ENCODE measurements at places on chromosomes 16 and 17.

- peak; percentile 93 for DNase-seq
Observed at GRCh38 chr16:69106491-69107315, 1.2 kb downstream of the HAS3 start.

GRCh38 chr17:76435751-76436150 is 17.2 kb downstream of the UBE2O start:
- DNase-seq: no peak

DNA sequence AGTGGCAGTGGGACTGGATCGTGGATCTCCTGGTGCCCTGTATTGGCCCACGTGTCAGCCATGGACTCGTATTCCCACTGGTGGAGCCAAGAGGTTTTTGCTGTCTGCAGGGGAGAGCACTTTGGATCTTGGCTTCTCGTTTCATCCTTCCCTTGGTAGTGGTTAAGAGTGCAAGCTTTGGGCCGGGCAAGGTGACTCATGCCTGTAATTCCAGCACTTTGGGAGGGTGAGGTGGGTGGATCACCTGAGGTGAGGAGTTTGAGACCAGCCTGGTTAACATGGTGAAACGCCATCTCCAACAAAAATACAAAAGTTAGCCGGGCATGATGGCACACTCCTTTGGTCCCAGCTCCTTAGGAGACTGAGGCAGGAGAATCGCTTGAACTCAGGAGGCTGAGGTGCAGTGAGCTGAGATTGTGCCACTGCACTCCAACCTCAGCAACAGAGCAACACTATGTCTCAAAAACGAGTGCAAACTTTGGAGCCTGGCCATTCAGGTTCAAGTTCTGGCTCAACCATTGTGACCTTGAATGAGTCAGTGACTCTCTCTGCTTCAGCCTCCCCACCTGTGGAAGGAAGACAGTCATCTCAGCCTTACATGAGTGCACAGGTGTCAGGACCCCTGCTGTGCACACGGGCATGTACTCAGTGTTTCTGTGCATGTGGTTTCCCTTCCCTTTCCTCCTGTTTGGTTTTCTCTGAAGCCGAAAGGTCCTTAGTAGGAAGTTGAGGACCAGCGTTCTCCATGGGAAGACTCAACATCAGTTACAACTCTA is 57.4 kb downstream of the PLCG2 start:
- DNase-seq: no peak

DNA sequence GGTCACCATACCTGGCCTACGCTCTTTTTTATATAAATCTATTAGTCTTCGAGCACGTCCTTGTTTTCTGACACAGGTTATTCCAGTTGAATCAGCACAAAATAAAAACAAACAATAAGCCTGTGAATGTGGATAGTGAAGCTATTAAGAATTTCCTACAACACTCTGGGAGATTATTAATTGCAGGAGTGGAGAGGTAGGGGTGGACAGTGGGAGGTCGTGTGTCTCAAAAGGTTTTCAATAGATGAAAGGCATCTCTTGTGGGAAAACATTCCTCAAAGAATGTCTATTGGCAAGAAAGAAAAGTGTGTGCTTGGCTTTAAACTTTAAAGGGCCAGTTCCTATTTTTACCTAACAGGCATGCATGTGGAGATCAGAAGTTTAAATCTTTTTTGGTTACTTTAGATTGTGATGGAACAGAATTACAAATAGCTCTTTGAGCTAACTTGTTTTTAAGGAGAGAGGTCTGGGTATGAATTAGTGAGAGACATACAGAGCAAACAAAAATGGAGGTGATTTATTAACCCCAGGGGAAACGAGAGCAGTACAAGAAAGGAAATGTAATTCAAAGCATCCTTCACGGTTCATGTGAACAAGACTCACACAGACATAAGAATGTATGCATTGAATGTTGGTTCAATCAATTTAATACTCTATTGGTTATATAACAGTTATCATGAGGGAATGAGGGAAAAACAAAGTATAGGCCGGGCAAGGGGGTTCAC is 9.0 kb downstream of the SMYD4 start:
- DNase-seq: no peak

- DNase-seq: peak; percentile 71
Observed at GRCh38 chr17:81867170-81867990, 3.8 kb downstream of the ARHGDIA start.

- DNase-seq: peak; percentile 64
Observed at GRCh38 chr16:71357681-71358080, 842 bp upstream of the CALB2 start.

GRCh38 chr16:70573451-70574121 is 50.0 kb downstream of the SF3B3 start:
- DNase-seq: no peak

DNA sequence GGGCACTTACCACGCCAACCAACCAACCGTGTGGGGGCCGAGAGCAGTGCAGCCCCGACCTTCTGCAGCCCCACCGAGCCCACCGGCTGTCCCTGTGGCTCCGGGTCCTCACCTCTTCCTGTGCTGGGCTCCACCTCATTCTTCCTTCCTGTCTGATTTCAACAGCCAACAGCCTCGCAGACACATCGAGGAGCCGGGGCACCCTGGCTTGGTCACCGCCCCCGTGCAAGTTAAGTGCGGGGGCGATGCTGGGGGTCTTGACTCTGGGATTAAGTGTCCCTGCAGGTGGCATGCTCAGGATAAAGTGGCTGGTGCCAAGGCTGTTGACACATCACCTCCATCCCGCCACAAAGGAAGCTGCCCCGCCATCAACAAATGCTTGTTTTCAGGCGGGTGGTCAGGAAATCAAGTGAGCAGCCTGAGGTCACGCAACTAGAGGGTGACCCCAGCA is at the start of gene NLRC3:
Gene NLRC3, minus strand, starts transcription at position 102 of the 451 bp plus-strand sequence. CDS start 12,367 bp downstream, outside the sequence.
- peak; percentile 61 for DNase-seq

GRCh38 chr16:58485184-58485887 is 14.6 kb upstream of the NDRG4 start:
- no peak for DNase-seq

GRCh38 chr17:77475016-77475976 is 334.5 kb downstream of the SEC14L1 start:
- DNase-seq: no peak

GRCh38 chr17:20103454-20104446 is 94.6 kb downstream of the SPECC1 start:
- DNase-seq: no peak

DNA sequence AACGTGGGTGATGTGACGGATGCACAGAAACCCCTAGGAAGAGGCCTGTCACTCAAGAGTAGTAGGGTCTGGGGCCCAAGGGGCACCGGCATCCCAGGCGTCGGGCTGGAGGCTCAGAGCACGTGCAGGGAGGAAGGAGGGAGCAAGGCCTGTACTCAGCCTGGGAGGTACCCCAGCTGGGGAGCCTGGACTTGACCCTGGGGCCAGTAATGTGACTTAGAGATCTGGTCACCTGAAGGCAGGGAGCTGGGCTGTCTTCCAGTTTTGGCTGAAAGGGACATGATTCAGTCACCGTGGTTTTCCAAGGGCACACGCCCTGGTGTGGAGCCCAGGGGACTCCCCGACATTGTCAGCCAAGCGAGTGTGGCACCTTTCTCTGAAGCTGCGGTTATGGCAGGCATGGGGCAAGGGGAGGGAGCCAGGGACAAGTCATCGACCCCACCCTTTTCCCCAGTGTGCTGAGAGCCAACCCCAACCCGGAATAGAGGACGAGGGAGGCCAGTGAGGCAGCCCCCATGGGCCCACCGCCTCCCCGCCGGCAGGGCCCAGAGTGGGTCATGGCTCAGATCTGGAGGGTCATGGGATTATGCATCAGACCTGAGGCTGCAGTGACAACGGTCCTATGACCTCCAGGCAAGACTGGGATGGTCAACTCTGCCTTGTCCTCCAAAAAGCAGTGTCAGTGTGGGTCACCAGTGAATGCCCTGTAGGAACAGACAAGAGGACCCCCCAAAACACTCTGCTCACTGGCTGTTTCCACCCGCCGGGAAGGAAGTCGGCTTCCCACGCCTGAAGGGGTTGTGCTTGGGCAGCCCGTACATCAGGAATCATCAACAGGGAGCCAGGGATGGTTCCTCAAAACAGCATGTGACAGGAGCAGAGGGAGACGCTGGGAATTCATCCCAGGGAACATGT is 41.9 kb downstream of the MEAK7 start:
- DNase-seq: no peak

- DNase-seq: peak; percentile 67
Observed at GRCh38 chr17:79862771-79863440, 23.7 kb upstream of the CBX4 start.

DNA sequence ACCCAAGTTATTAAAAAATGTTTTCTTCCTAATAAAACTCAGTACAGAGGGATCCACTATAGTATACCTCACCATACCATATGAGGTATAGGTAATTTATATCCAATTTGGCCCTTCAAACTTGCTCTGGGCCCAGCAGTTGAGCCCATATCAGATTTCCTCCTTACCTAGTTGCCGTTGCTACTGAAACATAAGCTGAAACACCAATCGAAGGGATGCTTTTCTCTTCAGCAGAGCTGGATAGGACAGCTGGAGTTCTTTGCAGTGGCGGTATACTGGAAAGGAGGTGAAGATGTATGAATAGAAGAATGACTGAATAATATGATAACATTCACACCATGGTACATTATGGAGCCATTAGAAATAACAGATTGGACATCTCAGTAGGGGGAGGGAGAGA is 42.7 kb downstream of the TNRC6C start:
- DNase-seq: peak; percentile 32

- DNase-seq: peak; percentile 70
Observed at GRCh38 chr17:48596735-48597527, 3.4 kb upstream of the HOXB5 start.

DNA sequence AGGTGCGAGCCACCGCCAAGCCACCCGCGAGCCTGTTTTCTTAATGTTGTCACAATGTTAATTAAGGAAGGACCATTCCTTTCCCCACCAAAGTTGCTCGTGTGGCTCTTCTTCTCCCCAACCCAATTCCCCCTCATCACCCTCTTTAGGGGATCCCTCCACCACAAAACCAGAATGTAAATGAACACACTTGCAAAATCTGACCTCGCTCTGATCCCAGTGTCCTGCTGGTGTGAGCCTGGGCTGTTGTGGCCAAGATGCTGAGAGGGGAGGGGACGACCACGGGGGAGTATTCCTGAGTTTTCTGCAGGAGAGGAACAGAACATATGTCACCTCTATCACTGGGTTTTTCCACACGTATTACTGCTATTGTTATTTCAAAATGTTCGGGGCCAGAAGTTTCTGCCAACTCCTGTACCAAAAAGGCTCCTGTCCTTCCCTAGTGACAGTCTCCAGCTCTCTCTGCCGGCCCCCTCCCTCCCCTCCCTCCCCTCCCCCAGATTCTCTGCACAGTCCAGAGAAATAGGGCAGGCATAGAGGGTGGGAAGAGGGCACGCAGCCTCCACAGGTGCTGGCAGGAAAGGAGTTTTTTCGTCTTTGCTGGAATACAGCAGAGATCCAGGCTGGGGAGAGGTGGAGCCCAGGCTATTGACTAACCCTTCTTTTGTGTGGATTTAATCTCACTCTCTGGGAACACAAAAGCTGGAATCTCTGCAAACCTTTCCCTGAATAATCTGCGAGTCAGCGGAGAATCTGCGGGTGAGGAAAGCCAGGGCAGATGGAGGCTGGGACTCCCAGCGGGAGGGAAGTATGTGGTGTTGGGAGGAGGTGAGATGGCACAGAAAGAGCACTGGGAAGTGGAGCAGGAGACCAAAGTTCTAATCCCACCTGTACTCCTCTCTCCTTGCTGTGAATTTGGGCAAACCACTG is 4.5 kb upstream of the CA4 start:
- DNase-seq: peak; percentile 55

DNA sequence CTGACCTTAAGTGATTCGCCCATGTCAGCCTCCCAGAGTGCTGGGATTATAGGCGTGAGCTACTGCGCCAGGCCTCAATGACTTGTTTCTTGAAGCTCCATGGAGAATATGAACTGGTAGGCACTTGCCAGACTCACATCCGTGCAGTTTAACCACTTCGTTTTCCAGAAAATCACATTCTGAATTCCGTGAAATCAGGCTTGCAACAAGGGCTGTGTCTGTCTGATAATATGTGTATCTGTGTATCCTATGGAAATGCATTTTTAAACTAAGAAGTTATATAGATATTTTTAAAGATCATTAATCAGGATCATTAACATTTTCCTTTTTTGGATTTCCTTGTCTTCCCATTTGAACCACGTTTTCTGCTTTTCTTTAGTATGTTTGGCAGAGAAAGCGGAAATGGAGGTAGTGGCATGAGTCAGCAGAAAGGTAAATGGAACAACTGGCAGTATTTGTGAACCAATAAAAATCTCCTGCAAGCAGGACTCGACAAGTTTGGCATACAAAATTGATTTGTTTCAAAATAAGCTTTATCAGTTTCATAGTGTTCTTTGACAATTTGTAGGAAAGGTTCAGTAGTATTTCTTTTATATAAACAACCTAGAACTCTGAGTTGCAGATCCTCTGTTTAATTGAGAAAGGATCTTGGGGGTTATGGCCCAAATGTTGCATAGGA is 33.0 kb downstream of the USP10 start:
- DNase-seq: no peak

DNA sequence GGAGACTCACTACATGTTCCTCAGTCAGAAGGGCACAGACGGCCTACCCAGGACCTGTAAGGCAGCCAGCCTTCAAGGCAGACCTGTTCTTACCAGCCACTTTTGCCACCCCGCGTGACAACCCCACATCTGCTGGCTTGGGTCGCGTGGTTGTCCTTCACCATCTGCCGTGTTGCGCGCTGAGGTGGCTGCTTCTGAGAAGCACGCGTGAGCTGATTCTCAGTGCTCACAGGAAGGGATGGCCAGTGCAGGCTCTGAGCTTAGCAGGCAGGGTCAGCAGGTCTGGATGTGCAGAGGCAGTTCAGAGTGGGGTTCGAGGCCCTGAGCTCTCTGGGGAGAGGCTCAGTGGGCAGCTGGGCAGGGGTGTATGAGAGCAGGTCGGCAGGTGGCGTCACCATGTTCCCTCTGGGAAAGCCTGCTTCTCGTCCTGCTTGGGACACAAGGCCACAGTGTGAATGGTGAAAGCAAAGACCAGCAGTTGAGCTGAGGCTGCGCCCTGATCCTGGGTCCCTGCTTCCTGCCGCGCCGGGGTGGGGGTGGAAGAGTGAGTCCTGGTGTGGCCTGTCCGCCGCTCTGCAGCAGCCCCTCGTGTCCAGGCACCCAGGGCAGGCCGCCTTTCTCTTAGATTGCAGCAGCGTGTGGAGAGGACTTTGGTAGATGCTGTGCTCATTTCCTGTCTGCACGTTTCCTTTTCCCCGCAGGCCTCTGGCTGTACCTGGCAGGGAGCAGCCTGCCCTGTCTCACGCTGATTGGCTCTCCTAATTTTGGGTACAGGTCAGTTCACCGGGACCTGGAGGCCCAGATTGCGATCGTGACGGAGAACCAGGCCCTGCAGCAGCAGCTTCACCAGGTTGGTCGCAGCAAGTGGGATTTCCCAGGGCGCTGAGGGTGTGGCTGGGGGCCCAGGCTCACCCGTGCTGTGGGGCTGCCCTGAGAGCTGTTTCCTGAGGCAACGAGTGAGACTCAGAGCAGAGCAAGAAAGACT is 36.0 kb downstream of the PGS1 start:
- no peak for DNase-seq

GRCh38 chr16:57145046-57146021 is 40.5 kb downstream of the PSME3IP1 start:
- DNase-seq: peak; percentile 57
